ENCODE measurements at places on chromosomes 3 and 15.
A peak's percentile ranks its signal among the peaks of the same experiment; 100 is the strongest.

DNA sequence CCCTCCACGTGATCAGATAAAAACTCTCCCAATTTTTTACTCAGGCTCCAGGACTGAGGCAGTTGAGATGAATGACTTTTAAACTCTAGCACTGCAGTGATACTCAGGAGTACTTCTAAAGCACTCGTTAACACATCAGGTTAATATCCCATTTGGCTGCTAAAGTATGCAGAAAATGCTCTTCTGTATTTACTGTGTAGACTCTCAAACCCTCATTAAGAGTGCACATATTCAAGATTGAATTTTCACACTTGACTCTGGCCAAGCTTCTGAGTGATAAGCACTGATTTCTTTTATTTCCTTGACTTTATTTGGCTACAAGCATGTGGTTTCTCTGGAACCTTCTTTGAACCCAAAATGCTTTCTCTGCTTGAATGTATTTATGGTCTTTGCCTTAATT lies 392.3 kb upstream of the NECTIN3 start:
- DNase-seq, result no peak
- H3K4me3 ChIP-seq, result no peak overlapping the region
- peaks cover 8% of the 10 kb centered on the region for H3K4me1 ChIP-seq
- H3K36me3 ChIP-seq, result no peaks in the 10 kb centered on the region
- no peaks in the 10 kb centered on the region for H3K27me3 ChIP-seq
- H3K27ac ChIP-seq, result no peak overlapping the region

DNA sequence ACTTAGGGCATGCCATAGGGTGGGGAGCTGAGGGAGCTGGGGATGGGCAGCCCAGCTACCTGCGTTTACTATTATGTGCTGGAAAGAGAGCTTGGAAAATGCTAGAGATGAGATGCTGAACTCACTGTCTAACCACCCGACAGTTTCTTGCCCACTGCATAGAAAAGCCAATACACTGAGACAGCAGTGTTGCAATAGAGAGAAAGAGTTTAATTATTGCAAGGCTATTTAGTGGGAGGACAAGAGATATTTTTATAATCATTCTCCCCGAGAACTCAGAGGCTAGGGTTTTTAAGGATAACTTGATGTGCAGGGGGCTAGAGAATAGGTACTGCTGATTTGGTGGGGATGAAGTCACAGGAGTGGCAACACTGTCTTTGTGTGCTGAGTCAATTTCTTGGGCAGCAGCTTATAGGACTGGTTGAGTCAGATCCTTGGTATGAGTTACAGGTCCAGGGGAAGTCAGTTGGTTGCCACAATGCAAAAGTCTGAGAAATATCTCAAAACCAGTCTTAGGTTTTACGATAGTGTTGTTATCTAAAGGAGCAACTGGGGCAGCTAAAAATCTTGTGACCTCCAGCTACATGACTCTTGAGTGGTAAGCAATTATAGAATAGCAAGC lies 205.9 kb downstream of the GABRG3 start:
- no peaks in the 10 kb centered on the region for H3K4me1 ChIP-seq
- no peaks in the 10 kb centered on the region for H3K27me3 ChIP-seq
- DNase-seq, result no peak
- no peaks in the 10 kb centered on the region for H3K36me3 ChIP-seq

DNA sequence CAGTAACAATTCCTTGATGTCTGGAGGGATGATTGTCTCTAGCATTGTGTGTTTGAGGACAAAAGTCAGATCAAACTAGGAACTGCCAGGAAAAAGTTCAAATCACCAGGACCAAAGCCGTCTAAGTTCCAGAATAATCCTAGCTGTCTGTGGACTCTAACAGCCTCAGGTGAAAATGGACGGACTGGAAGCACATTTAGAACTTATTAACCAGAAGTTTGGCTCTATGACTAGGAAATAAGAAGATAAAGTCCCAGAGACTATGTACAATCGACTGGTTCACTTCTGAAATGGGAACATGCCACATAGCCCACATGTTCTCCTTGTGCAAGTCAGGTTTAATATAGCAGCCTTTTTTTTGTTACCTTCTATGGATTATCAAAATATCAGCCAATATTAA lies 50.6 kb upstream of the SGO1 start:
- H3K36me3 ChIP-seq, result no peaks in the 10 kb centered on the region
- DNase-seq, result no peak
- H3K27me3 ChIP-seq, result no peaks in the 10 kb centered on the region
- H3K4me3 ChIP-seq, result no peak overlapping the region
- H3K4me1 ChIP-seq, result peaks cover 12% of the 10 kb centered on the region

GRCh38 chr15:67685008-67685599 lies 140.2 kb upstream of the SKOR1 start:
- no peak for DNase-seq
- H3K27ac ChIP-seq, result no peak overlapping the region
- H3K27me3 ChIP-seq, result no peaks in the 10 kb centered on the region
- peaks cover 8% of the 10 kb centered on the region for H3K36me3 ChIP-seq
- H3K4me1 ChIP-seq, result no peaks in the 10 kb centered on the region

DNA sequence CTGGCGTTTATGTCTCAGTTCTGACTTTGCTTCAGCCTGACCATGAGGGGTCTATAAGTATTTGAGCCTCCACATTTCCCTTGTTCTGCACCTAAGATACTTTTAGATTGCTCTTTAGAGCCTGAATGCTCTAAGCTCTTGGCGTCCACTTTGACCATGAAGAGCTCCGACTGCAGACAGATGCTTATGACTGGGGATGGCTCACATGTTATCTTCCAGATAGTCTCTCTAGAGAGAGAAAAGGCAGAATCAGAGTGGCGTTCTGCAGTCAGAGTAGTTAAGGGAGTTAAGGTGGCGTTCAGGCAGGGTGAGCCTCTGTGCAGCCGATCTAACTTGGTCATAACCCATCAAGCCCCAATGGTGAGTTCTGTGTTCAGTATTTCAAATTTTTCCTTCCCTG lies 487.9 kb upstream of the NR2F2 start:
- DNase-seq, result no peak
- no peak overlapping the region for H3K27ac ChIP-seq
- no peaks in the 10 kb centered on the region for H3K27me3 ChIP-seq
- peaks cover 9% of the 10 kb centered on the region for H3K4me1 ChIP-seq

- H3K36me3 ChIP-seq, result peaks cover 79% of the 10 kb centered on the region
- H3K4me1 ChIP-seq, result peaks cover 52% of the 10 kb centered on the region
- peak; percentile 93 for DNase-seq
These were observed 77.2 kb downstream of the TBC1D2B start for GRCh38 chr15:78000091-78000926.

DNA sequence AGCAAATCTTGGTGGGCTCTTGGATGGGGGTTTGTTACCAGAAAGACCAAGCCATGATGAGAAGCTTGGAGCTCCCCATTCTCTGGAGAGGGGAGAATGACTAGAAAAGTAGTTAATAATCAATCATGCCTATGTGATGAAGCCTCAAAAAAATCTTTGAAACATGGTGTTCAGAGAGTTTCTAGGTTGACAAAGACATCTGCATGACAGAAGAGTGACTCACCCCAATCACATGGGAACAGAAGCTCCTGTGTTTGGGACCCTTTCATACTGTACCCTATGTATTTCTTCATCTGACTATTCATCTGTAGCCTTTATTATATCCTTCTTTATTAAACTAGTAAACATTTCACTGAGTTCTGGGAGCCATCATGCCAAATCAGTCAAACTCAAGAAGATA lies 87.4 kb downstream of the BCHE start:
- no peak overlapping the region for H3K4me3 ChIP-seq
- DNase-seq, result no peak
- no peaks in the 10 kb centered on the region for H3K4me1 ChIP-seq
- H3K36me3 ChIP-seq, result no peaks in the 10 kb centered on the region
- no peaks in the 10 kb centered on the region for H3K27me3 ChIP-seq

DNA sequence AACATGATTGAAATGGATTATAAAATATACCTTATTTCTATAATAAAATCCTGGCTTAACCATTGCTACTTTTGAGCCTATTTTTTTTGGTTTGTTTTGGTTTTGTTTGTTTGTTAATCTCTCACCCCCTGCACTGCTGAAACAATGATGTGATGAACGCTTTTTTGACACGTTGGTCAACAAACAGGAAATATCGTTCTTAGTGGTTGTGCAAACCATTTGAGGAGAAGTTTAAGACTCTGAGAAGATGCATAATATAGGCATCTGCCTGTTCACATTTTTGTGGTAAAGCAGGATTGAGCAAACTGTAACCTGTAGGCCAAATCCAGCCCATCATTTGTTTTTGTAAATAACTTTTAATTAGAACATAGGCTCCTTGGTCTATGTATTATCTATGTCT lies 75.5 kb upstream of the MDFIC2 start:
- H3K4me1 ChIP-seq, result no peaks in the 10 kb centered on the region
- no peaks in the 10 kb centered on the region for H3K27me3 ChIP-seq
- H3K27ac ChIP-seq, result no peak overlapping the region
- no peak overlapping the region for H3K4me3 ChIP-seq

GRCh38 chr3:120625159-120625586 lies 29.0 kb downstream of the NDUFB4 start:
- no peak overlapping the region for H3K27ac ChIP-seq
- no peaks in the 10 kb centered on the region for H3K36me3 ChIP-seq
- H3K4me1 ChIP-seq, result no peaks in the 10 kb centered on the region
- H3K27me3 ChIP-seq, result no peaks in the 10 kb centered on the region

GRCh38 chr3:170111147-170111771 lies 70.3 kb downstream of the PHC3 start:
- H3K4me3 ChIP-seq, result no peak overlapping the region
- H3K27me3 ChIP-seq, result no peaks in the 10 kb centered on the region
- no peak overlapping the region for H3K27ac ChIP-seq

GRCh38 chr15:41285285-41285684 lies 47.1 kb downstream of the OIP5 start:
- H3K27ac ChIP-seq, result peak overlapping the region; percentile 90
- peaks cover 64% of the 10 kb centered on the region for H3K4me1 ChIP-seq
- H3K27me3 ChIP-seq, result no peaks in the 10 kb centered on the region
- peak overlapping the region; percentile 96 for H3K4me3 ChIP-seq
- DNase-seq, result no peak
- peaks cover 54% of the 10 kb centered on the region for H3K36me3 ChIP-seq

DNA sequence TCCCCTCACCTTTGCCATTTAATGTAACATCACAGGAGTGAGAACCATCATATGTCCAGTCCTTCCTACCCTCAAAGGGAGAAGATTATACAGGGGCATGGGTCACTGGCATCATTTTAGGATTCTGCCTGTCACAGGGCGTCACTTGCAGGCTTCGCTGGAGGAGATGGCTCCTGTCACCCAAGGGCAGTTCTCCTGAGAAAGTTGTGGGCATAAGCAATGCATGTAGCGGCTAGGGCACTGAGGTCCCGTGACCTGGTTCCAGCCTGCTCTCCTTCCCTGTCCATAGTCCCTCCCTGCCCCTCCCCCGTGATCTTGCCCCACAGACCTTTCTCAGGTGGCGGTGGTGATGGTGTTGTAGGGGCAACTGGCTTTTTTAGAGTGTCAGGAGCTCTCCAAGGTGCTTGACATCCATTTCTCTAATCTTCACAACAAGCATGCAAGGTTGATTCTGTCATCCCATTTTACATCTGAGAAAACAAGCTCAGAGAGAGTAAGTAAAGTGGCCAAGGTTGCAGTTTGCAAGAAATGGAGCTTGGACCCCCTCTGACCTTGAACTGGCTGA lies 241.5 kb upstream of the CTDSPL start:
- no peaks in the 10 kb centered on the region for H3K4me1 ChIP-seq
- DNase-seq, result no peak
- H3K27me3 ChIP-seq, result no peaks in the 10 kb centered on the region
- H3K4me3 ChIP-seq, result no peak overlapping the region
- no peak overlapping the region for H3K27ac ChIP-seq
- no peaks in the 10 kb centered on the region for H3K36me3 ChIP-seq

GRCh38 chr3:64303401-64303800 lies 78.1 kb upstream of the PRICKLE2 start:
- H3K4me1 ChIP-seq, result no peaks in the 10 kb centered on the region
- no peaks in the 10 kb centered on the region for H3K36me3 ChIP-seq
- no peaks in the 10 kb centered on the region for H3K27me3 ChIP-seq
- DNase-seq, result no peak

- H3K4me1 ChIP-seq, result peaks cover 22% of the 10 kb centered on the region
- H3K4me3 ChIP-seq, result no peak overlapping the region
- no peaks in the 10 kb centered on the region for H3K27me3 ChIP-seq
- DNase-seq, result no peak
These were observed 139.6 kb upstream of the CGNL1 start for GRCh38 chr15:57236561-57237300.

- no peaks in the 10 kb centered on the region for H3K27me3 ChIP-seq
- H3K4me1 ChIP-seq, result peaks cover 12% of the 10 kb centered on the region
- H3K4me3 ChIP-seq, result no peak overlapping the region
- no peak overlapping the region for H3K27ac ChIP-seq
- no peak for DNase-seq
- peaks cover 3% of the 10 kb centered on the region for H3K36me3 ChIP-seq
These were observed 235.0 kb downstream of the ADAMTS17 start for GRCh38 chr15:100106732-100107131.

- no peaks in the 10 kb centered on the region for H3K4me1 ChIP-seq
- DNase-seq, result no peak
- H3K36me3 ChIP-seq, result no peaks in the 10 kb centered on the region
These were observed 14.8 kb upstream of the DIPK2A start for GRCh38 chr3:143956838-143957237.

- H3K36me3 ChIP-seq, result no peaks in the 10 kb centered on the region
- H3K4me3 ChIP-seq, result no peak overlapping the region
- peak overlapping the region; percentile 60 for H3K27ac ChIP-seq
- H3K4me1 ChIP-seq, result peaks cover 22% of the 10 kb centered on the region
These were observed 66.7 kb downstream of the MYLK start for GRCh38 chr3:123817413-123817812.

- H3K4me3 ChIP-seq, result no peak overlapping the region
- H3K4me1 ChIP-seq, result peaks cover 12% of the 10 kb centered on the region
These were observed 24.0 kb downstream of the GOLIM4 start for GRCh38 chr3:168071591-168072322.

- peaks cover 4% of the 10 kb centered on the region for H3K36me3 ChIP-seq
- no peak overlapping the region for H3K4me3 ChIP-seq
- peaks cover 50% of the 10 kb centered on the region for H3K4me1 ChIP-seq
- no peak overlapping the region for H3K27ac ChIP-seq
- no peaks in the 10 kb centered on the region for H3K27me3 ChIP-seq
These were observed 5.3 kb downstream of the ATP1B3 start for GRCh38 chr3:141881702-141882101.

DNA sequence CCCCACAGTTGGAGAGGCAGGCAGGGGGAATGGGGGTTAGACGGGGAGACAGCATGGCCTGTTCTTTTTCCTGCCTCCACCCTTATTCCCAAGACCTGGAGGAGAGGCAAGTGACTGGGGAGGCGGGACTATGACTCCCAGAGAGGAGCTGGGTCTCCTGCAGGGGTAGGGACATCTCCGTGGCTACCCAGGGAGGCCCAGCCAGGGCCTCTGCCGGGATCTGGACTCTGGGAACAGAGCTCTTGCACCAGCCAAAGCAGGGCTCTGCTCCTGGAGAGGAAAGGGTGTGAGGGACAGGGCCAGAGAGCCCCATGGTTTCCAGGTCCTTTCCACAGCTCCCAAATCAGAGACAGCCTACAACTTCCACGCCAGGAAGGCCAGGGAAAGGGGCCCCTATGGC lies 22.8 kb downstream of the CFAP100 start:
- DNase-seq, result no peak
- no peaks in the 10 kb centered on the region for H3K27me3 ChIP-seq
- H3K4me3 ChIP-seq, result no peak overlapping the region
- no peaks in the 10 kb centered on the region for H3K36me3 ChIP-seq
- no peaks in the 10 kb centered on the region for H3K4me1 ChIP-seq
